ENCODE measurements at places on chromosomes 16 and 17. TPM values are rescaled to one million over a fixed set of nuclear protein-coding genes. Genes with fewer than 3 reads are reported as not detected.

The NXPH3 gene
- not detected for total RNA-seq

The ZSCAN10 gene
- 0.34 TPM for total RNA-seq

The HNF1B gene
- total RNA-seq: not detected

The GJC1 gene
- 3.4 TPM for total RNA-seq

The SEBOX gene
- total RNA-seq: not detected

The TVP23A gene
- 0.22 TPM for total RNA-seq

The MYCBPAP gene
- total RNA-seq: 2.1 TPM

The C1QTNF8 gene
- total RNA-seq: not detected

The TMEM88 gene
- 3.2 TPM for total RNA-seq

The CLEC18C gene
- 1.3 TPM for total RNA-seq

The MT1M gene
- total RNA-seq: not detected

The BAIAP3 gene
- total RNA-seq: 0.71 TPM

The GDPD1 gene
- total RNA-seq: 2.2 TPM
